ENCODE measurements at places on chromosomes 1 and 21.

GRCh38 chr1:41325801-41326200 lies 35.4 kb upstream of the FOXO6 start:
- DNase-seq, result no peak

GRCh38 chr21:45797338-45797737 lies 153.8 kb downstream of the PCBP3 start:
- DNase-seq, result no peak

DNA sequence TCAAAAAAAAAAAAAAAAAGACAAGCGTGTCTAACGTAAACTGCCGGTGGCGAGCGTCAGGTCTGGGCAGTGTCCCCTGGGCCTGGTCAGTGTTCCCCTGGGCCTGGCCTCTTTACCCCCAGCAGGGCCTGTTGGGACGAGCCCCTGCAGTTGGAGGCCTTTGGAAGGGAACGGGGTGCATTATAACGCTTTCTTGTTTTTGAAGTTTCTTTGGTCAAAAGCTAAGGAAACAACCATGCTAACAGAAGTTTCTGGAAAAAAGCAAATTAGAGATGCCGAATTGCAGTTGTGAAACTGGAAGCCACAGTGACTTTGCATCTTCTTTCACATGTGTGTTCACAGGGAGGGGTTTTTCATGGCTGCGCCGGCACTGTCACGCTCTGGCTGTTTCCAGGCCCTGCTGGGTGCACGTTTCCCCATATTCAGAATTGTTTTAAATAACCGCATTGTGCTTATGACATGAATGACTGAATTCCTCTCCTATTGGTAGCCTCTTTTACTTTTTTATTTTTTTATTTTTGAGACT lies 16.0 kb downstream of the RRP1 start:
- no peak for DNase-seq

GRCh38 chr1:6127587-6128163 lies 52.4 kb downstream of the CHD5 start:
- DNase-seq, result no peak

GRCh38 chr21:42584296-42584641 lies 69.2 kb upstream of the PDE9A start:
- no peak for DNase-seq

All from amygdala (tissue), 56 donors.